Camera-type eye (tissue), 1 donor: ENCODE measurements at places on chromosomes 5 and 9. TPM values are rescaled to one million over a fixed set of nuclear protein-coding genes. Genes with fewer than 3 reads are reported as not detected.

The ESM1 gene
- 3.6 TPM for total RNA-seq

The CYLC2 gene
- total RNA-seq = not detected

The COL15A1 gene
- 92.2 TPM for total RNA-seq

The CATSPER3 gene
- not detected for total RNA-seq

The CCDC171 gene
- 25.2 TPM for total RNA-seq

The TLX3 gene
- total RNA-seq = not detected

The C5orf52 gene
- not detected for total RNA-seq

The BTNL8 gene
- total RNA-seq = not detected

The ARAP3 gene
- total RNA-seq = 8.0 TPM

The CAPSL gene
- total RNA-seq = not detected
